OCI-LY7 (cell line): ENCODE measurements at places on chromosomes 1 and 21.
A peak's percentile ranks its signal among the peaks of the same experiment; 100 is the strongest.

- no peak for DNase-seq
Measured at GRCh38 chr1:43402089-43402865, 12.6 kb downstream of the SZT2 start.

DNA sequence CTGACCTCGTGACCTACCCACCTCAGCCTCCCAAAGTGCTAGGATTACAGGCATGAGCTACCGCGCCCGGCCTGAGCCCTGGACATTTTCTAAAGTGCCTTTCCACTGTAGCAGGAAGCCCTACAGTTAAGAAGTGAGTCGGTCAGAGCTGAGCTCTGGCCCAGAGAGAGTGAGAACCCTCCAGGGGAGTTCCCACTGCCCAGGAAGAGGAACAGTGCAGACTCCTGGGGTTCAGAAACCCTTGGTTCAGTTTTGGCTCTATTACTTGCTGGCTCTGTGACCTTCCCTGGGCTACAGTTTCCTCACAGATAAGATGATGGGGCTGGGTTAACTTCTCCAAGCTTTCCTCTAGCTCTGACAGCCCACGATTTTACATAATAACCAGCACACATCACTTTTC, 20.9 kb downstream of the SLC9A1 start:
- DNase-seq: no peak

- no peak for DNase-seq
Measured at GRCh38 chr1:31756578-31756977, 7.6 kb downstream of the ADGRB2 start.

DNA sequence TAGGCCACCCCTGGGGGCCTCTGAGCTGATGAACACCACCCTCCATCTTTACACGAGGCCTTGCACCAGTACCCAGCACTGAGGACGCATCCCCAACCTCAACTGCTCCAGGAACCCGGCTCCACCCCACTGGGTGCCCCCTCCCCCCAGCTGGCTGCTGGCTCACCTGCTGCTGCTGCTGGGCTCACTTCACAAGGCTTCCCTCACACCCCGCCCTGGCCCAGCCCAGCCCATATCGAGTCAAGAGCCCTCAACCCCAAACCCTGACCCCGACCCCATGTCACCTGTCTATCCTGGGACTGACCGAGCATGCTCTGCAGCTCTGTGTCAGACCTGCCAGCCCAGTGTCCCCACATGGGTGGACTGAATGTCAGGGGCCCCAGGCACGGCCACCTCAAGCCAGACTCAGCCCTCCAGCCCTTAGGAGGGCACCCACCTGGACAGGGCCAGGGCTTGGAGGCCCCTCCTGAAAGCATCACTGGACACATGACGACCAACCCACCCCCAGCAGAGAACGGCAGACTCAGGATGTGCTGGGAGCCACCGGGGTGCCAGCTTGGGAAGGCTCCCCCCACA, 21.4 kb downstream of the WNT9A start:
- DNase-seq: no peak

DNA sequence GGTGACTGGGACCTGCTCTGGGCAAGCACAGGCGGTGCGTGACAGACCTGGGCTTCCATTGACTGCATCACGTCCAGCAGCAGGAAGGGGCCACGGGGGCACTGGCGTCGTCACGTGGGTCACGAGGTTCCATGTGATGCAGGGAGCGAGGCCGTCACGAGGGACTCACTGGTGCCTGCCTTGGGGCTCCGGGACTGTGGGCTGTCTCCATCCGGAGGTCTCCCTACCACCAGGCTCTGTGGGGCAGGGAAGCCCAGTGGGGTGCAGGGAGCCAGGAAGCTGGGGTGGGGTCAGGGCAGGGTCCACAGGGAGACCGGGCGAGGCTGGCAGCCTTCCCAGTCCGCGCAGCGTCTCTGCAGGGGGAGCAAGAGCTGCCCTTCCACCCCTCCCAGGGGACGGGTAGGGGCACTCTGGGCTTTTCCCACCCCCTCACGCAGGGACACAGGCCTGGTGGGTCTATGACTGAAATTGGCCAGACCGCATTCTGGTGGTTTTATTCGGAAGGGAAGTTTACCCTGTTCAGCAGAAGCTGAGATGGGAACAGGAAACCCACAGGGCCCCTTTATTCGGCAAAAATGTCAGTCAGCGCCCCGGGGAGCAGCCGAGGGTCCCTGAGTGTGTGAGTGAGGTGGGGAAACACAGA, 416 bp upstream of the TNFRSF14 start:
- DNase-seq: peak; percentile 45

DNA sequence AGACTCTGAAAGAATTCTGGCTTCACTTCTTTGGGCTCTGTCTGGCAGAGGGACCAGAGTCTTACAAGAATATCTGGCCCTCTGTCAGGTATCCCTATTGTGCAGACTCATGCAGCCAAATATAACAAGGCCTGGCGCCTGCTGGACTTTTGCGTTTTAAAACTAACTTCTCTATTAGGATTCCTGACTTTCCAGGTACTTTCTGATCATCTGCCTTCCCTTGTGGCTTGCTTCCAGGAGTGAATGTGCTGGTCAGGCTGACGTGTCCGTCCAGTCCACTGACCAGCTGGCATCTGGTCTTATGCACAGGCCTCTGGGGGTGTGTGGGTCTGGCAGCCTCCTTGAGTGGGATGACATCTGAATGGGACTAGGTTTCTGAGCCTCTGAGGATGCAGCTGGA, 8.6 kb upstream of the RAB29 start:
- DNase-seq: no peak

DNA sequence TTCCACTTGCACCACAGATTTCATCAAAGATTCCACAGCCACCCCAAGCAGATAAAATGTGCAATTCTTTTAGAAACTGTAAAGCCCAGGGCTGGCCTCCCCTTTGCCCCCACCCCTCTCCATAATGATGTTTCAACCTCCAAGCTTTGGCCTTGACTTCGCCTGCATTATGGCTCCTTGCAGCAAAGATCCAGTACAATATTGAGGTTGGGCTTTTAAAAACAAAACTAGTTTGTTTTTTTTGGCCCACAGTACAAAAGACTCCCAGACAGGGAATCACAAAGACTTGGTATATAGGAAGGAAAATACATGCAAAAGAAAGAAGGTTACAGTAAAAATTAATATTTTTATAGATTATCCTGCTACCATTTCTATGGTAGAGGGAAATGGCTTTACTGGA, 356.5 kb upstream of the PTBP2 start:
- no peak for DNase-seq

DNA sequence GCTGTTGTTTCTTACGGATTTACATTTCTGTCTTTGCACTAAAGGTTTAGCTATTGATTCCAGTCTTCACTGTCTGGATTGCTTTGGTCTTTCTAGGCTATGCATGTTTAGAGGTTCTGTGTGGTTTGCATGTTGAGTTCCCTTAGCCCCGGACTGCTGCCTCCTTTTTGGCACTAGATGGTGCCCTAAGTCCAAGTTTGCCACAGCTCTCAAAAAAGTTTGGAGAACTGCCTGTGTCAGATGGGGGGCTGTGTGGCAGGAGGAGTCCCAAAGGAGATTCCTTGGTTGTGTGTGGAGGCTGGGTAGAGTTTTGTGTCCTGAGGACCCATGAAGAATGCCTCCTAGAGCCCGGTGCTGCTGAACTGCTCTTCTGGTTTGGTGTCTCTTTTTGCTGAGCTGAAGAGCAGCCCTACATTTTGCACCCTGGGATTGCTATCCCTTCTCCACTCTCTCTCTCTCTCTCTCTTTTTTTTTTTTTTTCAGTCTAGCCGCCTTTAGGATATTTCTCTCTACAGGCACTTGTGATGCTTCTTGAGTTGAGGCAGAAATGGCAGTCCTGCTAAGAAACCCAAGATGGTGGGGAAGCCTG, 74.4 kb downstream of the PTGS2 start:
- DNase-seq: peak; percentile 27

DNA sequence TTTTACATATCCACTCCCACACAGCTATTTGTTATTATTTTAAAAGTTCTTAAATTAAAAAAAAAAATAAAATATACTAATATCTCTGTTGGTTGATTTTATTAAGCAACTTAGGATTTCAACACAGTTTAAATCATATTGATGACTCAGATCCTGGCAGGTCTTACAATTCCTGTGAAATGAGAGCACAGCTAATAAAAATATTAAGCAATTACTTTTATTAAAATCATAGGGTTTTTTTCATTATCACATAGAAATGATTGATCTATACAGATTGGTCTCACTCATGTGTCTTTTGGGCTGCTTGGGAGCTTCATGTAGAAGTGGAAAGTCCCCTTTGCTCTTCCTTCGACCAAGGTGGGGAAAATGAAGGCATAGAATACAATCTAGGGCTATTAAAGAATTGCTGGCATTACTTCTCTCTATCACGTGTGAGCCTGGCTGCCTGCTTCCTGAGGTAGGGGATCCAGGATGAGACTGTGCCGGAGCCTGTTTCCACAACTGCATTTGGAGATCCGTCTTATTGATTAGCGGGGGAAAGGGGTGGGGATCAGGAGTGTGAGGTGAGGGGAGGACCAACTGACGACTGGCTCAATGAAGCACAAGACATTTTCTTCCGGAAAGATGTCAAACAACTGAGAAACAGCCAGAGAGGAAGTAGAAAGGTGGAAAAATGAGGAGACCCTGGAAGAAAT, 858.0 kb downstream of the USP25 start:
- DNase-seq: no peak

DNA sequence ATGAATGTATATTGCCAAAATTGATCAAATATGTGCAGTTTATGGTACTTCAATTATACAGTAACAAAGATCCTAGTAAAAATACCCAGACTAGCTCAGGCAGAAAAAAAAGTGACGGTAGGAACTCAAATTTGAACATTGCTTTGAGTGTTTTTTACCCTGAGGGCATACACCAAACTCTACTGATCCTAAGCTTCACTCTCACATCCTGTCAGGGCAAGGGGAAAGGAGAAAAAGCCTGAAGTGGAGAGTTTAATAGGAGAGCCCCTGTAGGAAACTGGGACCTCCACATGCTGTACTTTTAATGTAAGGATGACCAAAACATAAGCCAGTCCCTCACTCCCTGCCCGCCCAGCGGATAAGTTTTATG, 59.8 kb upstream of the GNG12 start:
- no peak for DNase-seq
